ENCODE measurements at places on chromosomes 16 and 17.

DNA sequence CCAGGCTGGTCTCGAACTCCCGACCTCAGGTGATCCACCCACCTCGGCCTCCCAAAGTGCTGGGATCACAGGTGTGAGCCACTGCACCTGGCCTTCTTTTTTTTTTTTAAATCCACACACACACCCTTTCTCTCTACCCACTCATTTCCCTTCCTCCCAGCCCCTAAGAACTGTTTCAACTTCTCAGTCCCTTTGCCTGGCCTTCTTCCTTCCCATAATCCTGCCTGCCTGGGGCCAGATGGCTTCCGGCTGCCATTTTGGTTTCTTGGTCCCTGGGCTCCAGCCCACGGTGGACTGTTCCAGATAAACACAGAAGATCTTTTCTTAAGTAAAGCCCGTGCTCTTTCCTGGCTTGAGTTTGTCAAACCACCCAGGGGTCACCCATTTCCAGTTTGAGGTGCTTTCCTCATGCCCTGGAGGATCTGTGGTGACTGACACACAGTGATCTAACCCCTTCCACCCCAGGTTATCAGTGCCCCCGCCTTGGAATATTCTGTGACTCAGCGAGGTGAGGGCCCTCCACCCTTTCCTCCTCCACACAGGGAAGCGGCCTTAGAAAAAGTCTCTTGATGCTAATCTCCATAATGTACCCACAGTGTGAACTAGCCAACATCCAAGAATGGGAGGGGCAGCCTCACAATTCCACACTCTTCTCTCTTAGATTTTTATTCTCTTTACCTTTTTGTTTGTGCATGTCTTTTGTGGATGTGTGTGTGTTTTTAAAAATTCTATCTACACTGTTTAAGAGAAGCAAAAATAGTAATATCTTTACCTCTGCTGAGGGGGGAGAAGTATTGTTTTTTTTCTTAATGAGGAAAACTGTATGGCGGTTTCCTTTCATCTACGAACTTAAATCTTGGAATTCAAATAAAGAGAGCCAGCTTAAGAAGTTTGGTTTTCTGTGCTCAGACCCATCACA is 60.0 kb downstream of the CRISPLD2 start:
- DNase-seq: no peak

DNA sequence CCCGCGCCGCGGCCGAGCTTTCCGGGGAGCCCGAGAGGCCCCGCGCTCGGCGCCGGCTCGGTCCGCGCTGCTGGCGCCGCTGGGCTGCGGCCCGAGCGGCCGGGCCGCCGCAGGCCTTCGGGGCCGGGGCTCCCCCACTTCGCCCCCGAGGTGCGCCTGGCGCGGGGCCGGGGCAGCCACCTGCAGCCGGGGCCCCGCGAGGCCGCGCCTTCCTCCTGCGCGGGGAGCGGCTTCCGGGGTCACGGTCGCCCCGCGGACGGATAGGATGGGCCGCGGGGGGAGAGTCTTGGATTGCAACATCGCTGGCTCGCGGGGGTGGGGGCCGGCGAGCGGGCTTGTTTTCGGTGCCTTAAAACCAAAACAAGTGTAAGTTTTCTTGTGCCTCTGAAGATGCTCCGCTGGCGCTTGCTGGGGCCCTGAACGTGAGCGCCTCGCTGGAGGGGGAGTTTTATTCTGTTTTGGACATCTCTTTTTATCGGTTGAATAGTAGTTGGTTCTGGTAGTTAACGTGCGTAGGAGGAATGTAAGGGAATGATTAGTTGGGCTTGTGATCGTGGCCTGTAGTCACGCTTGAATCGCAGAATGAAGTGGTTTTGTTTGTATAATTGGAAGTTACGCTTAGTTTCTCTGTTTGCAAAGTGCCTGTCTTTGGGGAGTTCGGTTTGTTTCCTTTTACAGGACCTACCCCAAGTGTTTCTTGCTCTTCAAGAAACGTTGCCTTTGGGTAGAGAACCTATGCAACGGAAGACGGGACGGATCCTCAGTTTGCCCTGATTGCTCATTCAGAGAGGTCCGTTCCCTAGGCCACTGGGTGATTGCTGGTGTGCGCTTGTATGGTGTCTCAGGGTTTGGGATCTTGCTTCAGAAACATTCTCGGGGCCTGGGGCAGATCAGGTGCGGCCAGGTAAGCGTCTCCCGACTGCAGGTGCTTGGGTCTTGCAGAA is 724 bp downstream of the UBE2I start:
- no peak for DNase-seq

DNA sequence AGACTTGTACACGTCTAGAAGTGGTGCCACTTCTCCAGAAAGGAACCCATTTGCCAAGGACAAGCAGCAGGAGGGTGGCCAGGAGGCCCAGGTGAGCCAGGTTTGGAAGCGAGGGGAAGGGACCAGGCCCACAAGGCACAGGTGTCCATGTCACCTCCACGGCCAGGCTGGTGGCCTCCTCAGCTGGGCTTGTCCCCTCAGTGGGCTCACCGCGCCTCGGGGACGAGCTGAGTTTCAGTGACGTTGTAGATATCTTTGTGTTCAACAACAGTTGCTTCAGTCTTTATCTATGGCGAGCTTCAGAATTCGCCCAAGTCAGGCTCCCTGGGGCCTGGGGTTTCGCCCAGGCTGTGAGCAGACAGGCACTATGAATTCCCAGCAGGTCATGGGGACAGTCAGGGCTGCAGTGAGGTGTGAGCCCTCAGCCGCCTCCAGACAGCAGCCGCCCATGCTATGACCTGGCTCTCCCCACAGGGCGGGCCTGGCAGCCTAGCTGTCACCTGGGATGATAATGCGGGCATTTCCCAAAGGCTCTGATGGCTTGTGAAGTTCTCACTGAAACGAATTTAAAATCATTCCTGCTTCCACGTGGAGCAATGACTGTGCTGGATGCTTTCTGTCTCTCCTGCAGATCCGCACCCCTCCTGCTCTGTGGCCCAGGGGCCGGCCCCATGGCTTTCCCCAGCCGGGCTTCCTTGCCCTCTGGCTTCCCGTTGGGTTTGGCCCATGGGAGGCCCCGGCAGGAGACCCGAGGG is 89.5 kb downstream of the MRC2 start:
- no peak for DNase-seq

DNA sequence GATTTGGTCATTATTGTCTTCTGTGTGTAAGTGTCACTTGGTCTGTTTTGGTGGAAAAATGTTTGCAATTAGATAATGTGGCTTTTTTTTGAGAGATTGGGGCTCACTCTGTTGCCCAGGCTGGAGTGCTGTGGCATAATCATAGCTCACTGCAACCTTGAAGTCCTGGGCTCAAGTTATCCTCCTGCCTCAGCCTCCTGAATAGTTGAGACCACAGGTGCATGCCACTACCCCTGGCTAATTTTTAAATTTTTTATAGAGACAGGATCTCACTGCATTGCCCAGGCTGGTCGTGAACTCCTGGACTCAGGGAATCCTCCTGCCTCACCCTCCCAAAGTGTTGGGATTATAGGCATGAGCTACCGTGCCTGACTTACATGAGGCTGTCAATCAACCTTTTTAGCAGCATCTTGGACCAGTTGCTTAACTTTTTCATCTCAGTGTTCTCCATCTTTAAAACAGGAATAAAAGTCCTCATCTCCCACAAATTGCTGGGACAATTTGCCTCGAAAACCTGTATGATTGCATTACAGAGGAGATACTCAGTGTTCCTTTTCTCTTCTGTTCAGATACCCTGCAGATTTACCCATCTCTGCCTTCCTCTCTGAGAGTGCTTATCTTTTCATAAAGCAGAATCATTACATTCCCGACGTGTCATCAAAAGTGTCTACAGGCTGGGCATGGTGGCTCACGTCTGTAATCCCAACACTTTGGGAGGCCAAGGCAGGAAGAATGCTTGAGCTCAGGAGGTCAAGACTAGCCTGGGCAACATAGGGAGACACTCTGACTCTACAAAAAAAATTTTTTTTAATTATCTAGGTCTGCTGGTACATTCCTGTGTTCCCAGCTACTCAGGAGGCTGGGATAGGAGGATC is 19.1 kb downstream of the ACSF2 start:
- no peak for DNase-seq

DNA sequence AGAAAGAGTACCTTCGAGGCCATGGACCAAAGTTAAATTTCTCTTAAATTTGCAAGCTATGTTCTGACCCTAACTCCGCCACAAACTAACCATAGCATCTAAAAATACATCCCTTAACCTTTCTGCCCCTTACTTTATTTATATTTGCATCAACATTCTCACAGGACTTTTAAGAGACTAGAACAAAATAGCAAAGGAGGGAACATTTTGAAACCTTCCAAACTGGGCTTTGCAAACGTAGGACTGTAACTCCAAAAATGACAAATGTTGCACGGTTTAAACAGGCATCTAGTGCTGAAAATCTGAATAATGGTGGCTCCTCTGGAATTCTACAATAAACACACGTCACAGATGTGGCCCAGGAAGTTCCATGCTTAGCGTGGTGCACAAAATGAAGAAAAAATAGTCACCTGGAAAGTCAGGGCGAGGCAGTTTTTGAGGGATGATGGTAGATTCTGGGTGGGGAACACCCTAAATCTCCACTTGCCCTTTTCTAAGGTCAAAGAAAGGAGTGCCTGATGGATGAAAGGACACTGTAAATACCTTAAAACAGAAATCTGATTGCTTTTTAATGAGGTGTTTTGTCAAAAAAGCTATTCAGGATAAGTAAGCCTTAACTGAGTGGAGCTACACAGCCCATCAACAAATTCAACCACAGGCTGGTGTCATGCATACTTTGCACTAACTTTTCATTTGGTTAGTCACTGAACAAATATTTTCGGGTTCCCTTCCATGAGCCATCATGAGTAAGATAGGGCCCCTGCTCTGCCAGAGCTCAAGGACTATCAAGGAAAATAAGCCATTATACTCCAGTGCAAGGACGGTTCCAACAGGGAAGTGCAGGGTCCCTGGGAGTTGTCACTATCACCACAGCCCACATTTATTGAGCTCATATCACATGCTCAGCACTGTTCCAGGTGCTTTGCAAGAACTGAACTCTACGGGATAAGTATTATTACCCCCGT is 21.2 kb downstream of the ARHGAP17 start:
- no peak for DNase-seq

- DNase-seq: no peak
Measured at GRCh38 chr16:53999841-54000240, 286.7 kb downstream of the IRX3 start.
